C1 segment of cervical spinal cord (tissue), 14 donors: ENCODE measurements at places on chromosomes 1 and 21.

GRCh38 chr21:23887725-23888306 lies 1719.5 kb downstream of the MRPL39 start:
- DNase-seq = no peak

DNA sequence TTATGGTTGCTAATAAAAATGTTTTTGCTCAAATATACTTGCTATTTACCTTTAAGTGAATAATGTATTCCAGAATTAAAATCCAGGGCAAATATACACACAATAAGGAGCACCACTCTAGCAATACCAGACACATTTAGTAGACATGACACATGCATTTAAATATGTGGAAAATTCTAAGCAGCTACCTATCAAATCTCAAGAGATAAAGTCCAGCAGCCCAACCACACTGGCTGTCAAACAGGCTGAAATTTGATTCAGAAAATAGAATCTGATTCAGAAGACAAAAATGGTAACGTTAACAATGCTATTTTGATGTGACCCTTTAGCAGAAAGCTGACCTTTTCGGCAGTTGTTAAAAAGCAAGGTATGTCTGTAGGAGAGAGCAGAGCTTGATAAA lies 42.3 kb downstream of the PLEKHO1 start:
- no peak for DNase-seq

GRCh38 chr1:36369061-36369861 lies 16.5 kb downstream of the STK40 start:
- DNase-seq = peak; percentile 32

- DNase-seq = no peak
These were observed 170.0 kb upstream of the L1TD1 start for GRCh38 chr1:62024690-62025089.

DNA sequence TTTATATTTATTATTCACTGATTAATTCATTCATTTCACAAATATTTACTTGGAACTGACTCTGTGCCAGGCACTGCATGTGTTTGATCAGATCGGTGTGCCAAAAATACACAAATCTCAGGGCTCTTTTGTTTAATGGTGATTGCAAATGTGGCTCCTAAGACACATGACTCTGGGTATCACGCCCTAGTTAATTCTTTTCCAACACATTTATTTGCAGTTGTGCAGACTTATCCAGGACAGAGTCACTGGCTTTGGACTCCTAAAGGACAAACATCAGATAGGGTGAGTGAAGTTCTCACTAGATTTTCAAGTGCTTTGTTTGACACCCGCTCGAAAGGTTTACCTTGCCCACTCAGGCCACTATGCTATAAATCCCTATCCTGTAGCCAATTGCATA lies 335.5 kb downstream of the BARHL2 start:
- no peak for DNase-seq

DNA sequence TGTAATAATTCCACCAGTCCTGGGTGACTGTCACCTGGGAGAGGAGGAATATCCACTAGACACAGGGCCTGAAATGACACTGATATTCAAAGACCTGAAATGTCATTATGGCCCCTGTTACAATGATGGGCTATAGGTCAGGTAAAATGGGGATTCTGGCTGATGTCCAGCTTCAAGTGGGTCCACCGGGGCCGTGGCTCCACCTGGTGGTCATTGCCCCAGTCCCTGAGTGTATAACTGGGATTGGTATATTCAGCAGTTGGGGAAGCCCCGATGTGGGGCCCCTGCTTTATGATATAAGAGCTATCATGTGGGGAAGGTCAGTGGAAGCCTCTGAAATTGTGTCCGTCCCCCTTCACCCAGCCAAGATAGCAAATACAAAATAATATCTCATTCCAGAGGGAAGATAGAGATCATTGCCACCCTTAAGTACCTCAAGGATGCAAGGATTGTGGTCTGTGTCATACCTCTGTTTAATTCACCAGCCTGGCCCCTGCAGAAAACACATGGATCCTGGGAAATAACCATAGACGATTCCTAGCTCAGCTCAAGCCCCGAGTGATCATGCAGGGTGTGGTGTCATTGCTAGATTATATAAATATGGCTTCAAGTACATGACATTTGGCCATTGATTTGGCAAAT lies 19.4 kb downstream of the PLEKHO1 start:
- no peak for DNase-seq
